ENCODE measurements at places on chromosomes 5 and 9.

- DNase-seq = no peak
Measured at GRCh38 chr5:163458778-163459385, 1.0 kb downstream of the NUDCD2 start.

- DNase-seq = no peak
Measured at GRCh38 chr5:176474476-176474875, 26.3 kb downstream of the FAF2 start.

DNA sequence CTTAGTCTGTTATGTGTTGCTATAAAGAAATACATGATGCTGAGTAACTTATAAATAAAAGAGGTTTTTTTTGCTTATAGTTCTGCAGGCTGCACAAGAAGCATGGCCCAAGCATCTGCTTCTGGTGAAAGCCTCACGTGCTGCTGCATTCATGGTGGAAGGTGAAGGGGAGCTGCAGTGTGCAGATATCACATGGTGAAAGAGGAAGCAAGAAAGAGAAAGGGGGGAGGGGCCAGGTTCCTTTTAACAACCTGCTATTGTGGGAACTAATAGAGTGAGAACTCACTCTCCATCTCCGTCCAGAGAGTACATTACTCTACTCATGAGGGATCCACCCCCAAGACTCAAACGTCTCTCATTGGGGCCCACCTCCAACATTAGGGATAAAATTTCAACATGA is 12.5 kb upstream of the PARP8 start:
- DNase-seq = no peak

- DNase-seq = no peak
Measured at GRCh38 chr5:3394891-3395599, 200.6 kb upstream of the IRX1 start.

DNA sequence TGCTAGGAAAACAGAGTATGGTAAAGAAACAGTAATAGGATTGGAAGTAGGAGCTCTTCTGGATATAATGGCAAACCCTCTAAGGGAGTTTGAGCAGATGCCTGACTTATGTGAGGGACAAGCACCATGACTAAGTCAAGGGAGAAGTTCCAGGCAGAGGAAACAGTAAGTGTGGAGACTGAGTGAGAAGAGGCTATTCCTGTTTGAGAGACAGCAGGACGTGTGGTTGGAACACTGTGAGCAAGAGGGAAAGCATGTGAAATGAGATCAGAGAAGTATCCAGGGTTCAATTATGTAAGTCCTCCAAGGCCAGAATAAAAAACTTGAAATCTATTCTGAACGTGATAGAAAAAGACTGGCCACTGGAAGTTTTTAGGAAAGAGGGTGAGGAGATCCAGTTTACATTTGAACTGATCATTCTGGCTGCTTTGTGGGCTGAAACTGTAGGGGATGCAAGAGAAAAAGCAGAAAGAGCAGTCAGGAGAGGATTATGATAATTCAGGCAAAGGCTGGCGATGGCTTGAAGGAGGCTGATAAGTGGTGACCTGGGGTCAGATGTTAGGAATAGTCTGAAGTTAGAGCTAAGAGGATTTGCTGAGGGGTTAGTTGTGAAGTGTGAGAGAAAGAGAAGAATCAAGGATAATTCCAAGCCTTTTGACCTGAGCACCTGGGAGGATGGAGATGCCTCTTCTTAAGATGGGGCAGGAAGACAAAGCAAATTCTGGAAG is 19.2 kb downstream of the DMAC1 start:
- no peak for DNase-seq

GRCh38 chr5:67377631-67378030 is 181.0 kb upstream of the CD180 start:
- DNase-seq = no peak

DNA sequence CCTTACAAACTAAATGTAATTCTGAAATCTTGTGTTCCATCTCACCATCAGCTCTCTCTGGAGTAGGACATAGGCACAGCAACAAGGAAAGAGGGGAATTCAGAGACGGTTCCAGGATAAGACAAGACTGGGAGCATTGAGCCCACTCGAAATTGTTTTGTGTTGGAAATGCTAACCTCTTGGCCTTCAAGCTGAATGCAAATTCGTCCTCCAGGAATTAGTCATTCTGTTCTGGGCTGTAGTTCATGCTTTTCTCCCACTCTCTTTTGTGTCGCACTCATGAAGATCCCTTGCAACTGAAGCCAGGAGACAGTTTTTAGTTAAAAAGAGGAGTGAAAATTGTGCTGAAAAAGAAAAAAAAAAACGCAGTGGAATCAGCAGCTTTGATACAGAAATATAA is 121.7 kb upstream of the SEMA6A start:
- no peak for DNase-seq

GRCh38 chr5:76794871-76795270 is 24.0 kb upstream of the F2RL1 start:
- DNase-seq = no peak

GRCh38 chr5:29587832-29588231 is 1605.7 kb upstream of the CDH6 start:
- DNase-seq = no peak

DNA sequence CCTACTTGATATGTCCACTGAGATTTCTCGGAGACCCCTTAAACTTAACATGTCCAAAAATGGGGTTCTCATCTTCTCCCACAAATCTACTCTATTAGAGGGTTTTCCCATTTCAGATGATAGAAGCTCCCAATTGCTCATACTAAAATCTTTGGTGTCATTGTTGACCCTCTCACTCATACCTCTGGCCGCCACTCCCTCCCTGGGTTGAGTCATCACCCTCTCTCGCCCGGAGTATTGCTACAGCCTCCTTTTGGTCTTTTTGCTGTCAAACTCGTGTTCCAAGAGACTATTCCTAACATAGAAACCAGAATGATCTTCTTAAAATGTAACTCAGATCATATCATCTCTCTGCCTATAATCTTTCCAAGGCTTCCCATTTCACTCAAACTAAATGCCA is 91.0 kb upstream of the GNAQ start:
- no peak for DNase-seq

DNA sequence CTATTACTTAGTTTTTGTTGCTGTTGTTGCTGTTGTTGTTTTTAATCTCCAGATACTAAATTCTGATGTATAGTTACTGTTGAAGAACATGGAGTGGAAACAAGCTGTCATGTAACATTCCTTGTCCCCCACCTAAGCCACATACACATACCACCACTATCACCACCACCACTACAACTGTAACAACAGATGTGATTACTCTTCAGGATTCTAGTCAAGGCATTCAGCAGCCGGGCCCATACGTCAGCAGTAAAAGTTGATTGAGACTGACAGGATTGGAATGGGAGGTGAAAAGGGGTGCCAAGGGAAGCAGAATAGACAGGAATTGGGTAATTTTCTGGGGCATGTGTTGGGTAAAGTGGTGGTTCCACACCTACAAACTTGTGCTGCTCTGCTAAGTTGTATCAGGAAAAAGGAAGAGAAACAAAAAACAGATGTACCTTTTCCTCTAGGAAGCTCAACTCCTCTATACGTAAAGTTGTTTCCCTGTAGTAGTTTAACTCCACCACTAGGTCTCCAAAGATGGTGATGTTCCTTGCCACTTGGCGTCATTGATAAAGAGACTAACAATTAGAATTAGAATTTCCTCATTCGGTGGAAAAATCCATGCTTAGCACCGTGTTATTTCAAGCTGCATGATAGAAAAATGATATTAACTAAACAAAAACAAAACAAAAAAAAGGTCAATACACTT is 138.6 kb downstream of the ARRDC3 start:
- DNase-seq = no peak

DNA sequence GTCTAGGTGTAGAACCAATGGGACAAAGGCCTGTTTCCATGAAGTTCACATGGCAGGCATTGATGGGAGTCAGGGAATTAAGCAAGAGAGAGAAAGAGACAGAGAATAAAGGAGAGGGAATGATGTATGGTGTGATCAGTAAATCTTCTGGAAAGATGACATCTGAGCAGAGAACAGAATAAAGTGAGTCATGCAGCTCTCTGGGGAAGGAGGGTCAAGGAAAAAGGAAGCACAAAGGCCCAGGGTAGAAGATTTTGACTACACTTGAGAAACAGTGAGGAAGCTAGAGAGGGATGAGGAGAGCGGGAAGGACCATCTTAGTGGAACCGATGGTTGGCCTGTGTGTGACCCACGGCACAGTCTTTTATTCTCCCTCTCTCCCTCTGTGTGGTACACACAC is 425.9 kb downstream of the SPOCK1 start:
- DNase-seq = no peak

DNA sequence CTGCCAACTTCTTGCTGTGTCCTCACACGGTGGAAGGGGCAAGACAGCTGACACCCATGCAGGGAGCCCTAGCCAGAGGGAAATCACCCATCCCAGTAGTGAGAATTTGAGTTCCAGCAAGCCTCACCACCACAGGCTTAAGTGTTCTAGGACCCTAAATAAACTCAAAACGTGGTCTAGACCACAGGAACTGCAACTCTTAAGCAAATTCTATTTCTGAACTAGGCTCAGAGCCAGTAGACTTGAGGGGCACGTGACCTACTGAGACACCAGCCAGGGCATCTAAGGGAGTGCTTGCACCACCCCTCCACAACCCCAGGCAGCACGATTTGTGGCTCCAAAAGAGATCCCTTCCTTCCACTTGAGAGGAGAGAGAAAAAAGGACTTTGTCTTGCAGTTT is 96.0 kb upstream of the PHF24 start:
- no peak for DNase-seq

GRCh38 chr9:8259028-8259427 is 459.4 kb upstream of the DMAC1 start:
- no peak for DNase-seq

GRCh38 chr9:84111726-84112125 is 131.1 kb downstream of the RMI1 start:
- no peak for DNase-seq

- DNase-seq = no peak
Measured at GRCh38 chr5:135245521-135246499, 153.2 kb downstream of the MACROH2A1 start.

GRCh38 chr9:87682085-87682484 is 43.8 kb upstream of the CTSL start:
- no peak for DNase-seq

DNA sequence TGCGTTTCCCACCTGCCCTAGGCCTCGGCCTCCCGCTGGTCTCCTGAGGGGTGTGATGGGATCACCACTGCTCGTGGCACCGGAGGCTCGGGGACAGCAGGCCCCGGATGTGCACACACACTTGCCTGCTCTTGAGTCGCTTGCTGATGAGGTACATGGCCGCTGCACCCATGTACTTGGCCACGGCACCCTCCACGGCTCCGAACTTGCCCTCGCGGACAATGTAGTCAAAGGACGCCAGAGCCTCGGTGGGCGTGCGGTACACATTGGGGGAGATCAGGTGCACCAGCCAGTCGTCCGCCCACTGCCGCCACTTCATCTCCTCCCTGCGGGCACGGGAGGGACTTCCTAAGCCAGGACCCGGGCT is 4.7 kb downstream of the PTGES2 start:
- no peak for DNase-seq

DNA sequence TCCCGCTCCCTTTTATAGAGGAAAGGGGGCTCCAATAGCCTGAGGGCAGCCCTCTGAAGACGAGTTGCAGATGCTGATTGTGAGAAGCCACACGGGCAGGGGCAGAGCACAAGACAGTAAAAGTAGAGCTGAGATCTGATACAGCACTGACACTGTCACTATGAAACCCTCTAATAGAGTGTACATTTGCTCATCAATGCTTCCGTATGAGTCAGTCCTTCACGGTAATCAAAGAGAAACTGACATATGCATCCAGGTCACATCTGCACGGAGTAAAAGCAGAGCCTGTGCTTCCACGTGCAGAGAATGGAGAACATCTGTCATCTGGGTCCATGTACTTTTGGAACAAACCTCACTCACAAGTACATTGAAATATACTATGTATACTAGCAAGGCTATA is 60.6 kb upstream of the TMEM215 start:
- no peak for DNase-seq

DNA sequence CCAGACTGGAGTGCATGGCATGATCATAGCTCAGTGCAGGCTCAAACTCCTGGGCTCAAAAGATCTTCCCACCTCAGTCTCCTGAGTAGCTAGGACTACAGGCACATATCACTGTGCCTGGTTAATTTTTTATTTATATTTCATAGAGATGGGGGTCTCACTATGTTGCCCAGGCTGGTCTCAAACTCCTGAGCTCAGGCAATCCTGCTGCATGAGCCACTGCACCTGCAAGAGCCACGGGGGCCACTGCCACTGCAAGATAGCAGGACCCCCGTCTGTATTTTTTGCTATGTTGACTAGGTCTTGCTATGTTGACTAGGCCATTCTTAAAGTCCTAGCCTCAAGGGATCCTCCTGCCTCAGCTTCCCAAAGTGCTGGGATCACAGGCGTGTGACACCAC is 6.5 kb downstream of the CYSTM1 start:
- DNase-seq = no peak

- no peak for DNase-seq
Measured at GRCh38 chr5:65862384-65862783, 64.0 kb upstream of the ERBIN start.

GRCh38 chr9:84702471-84702870 is 32.9 kb downstream of the NTRK2 start:
- DNase-seq = no peak

Data from CD8-positive, alpha-beta memory T cell (primary cell).